ENCODE measurements at places on chromosomes 11 and 22. TPM values are rescaled to one million over a fixed set of nuclear protein-coding genes. Genes with fewer than 3 reads are reported as not detected.

Gene C11orf91
- total RNA-seq = not detected

Gene SIK2
- total RNA-seq = 40.1 TPM

Gene PRSS23
- total RNA-seq = 54.6 TPM

- no peaks in the 10 kb centered on the region for H3K36me3 ChIP-seq
- H3K4me3 ChIP-seq = no peak overlapping the region
- no peaks in the 10 kb centered on the region for H3K27me3 ChIP-seq
- DNase-seq = no peak
- H3K4me1 ChIP-seq = no peaks in the 10 kb centered on the region
Measured at GRCh38 chr22:48908547-48908946, 919.1 kb downstream of the BRD1 start.

Gene MRGPRE
- total RNA-seq = 0.22 TPM

DNA sequence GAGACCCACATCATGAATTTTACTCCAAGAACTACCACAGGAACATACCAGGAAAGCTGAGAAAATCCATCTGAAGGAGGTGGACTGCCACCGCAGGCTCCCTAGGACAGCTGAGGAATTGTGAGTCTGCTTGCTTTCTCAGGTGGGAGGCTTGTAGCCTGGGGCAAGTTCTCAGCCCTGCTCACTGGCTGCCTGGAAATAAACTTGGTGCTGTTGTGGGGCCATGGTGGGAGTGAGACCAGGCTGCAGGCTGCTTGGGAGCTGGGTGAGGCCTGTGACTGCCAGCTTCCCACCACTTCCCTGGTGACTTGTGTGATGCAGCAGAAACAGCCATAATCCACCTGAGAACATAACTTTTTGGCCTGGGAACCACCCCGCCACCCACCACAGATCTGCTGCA lies 132.7 kb upstream of the RAG2 start:
- H3K4me1 ChIP-seq = no peaks in the 10 kb centered on the region
- no peaks in the 10 kb centered on the region for H3K27me3 ChIP-seq
- H3K36me3 ChIP-seq = no peaks in the 10 kb centered on the region
- DNase-seq = no peak
- H3K27ac ChIP-seq = no peak overlapping the region

Gene APOA4
- not detected for total RNA-seq

Gene TBC1D10A
- 34.5 TPM for total RNA-seq

GRCh38 chr11:63874511-63874910 lies 35.6 kb downstream of the MARK2 start:
- no peak overlapping the region for H3K27ac ChIP-seq
- peaks cover 43% of the 10 kb centered on the region for H3K4me1 ChIP-seq
- DNase-seq = no peak
- no peaks in the 10 kb centered on the region for H3K27me3 ChIP-seq

DNA sequence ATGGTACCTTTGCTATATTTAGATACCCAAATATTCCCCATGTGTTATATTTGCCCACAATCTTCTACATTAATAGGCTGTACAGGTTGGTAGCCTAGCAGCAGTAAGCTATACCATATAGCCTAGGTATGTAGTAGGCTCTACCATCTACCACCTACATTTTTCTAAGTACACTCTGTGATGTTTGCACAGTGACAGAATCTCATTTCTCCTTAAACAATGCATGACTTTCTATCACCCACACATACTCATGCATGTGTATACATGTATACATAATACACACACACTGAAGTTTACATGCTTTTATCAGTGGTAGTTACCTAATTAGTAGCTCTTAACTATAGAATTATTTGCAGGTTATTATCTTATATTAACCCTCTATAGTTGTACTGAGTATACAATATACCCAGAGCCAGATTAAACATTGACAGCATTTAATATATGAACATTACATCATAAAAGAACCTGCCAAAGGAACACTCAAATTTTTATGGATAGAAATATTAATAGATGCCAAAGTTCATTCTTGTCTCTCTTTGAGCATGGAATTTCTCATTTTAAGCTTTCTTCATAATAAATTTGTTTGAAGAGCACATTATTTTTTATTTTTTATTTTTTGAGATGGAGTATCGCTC lies 51.4 kb downstream of the ELP4 start:
- no peaks in the 10 kb centered on the region for H3K27me3 ChIP-seq
- H3K27ac ChIP-seq = no peak overlapping the region
- H3K36me3 ChIP-seq = no peaks in the 10 kb centered on the region
- H3K4me3 ChIP-seq = no peak overlapping the region
- peaks cover 5% of the 10 kb centered on the region for H3K4me1 ChIP-seq
- DNase-seq = no peak

Gene SPCS2
- total RNA-seq = 176 TPM

- H3K27me3 ChIP-seq = no peaks in the 10 kb centered on the region
- no peaks in the 10 kb centered on the region for H3K4me1 ChIP-seq
- no peak for DNase-seq
- no peak overlapping the region for H3K4me3 ChIP-seq
- no peak overlapping the region for H3K27ac ChIP-seq
- no peaks in the 10 kb centered on the region for H3K36me3 ChIP-seq
Measured at GRCh38 chr11:104060820-104061219, 24.4 kb downstream of the DDI1 start.

DNA sequence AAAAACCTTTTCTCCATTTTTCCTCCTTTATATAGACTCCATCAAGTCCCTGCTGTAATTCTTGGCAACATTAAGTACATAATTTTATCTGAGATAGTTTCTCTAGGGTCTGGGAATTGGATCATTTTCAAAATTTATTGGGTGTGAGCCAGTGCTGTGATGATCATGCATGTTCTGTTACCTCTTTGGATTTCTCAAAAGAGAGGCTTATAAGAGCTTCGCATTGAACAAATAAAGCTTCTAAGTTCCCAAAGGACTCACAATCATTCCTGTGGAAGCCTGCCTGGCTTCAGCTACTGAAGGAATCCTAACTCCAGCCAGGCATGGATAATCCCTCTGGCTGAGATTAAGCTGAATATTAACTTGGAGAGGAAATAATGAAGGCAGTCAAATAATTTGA lies 208.5 kb downstream of the RAB38 start:
- H3K27ac ChIP-seq = no peak overlapping the region
- no peaks in the 10 kb centered on the region for H3K4me1 ChIP-seq
- no peaks in the 10 kb centered on the region for H3K36me3 ChIP-seq
- no peaks in the 10 kb centered on the region for H3K27me3 ChIP-seq
- no peak overlapping the region for H3K4me3 ChIP-seq
- peak; percentile 33 for DNase-seq

Gene NTM
- 10.3 TPM for total RNA-seq

DNA sequence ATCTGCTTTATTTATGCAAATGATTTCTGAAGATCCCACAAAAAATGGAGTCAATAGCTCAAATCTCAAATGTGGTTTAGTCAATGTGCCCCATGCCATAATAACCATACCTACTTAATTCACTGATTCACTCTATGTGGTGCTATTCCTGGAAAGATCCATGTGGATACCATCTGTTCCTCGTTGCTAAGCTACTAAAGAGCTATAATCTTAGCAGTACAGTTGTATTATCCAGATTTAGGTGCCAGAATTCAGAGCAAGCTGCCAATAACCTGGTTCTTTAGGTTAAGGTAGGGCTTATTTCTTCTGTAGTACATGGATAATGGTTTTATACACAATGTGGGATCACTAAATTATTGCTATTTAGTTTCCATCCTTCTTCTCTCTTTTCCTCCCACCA lies 974.7 kb upstream of the CCDC90B start:
- DNase-seq = no peak
- no peaks in the 10 kb centered on the region for H3K27me3 ChIP-seq
- no peaks in the 10 kb centered on the region for H3K4me1 ChIP-seq
- H3K27ac ChIP-seq = no peak overlapping the region

- H3K4me1 ChIP-seq = no peaks in the 10 kb centered on the region
- peak; percentile 91 for DNase-seq
- no peak overlapping the region for H3K4me3 ChIP-seq
- H3K36me3 ChIP-seq = no peaks in the 10 kb centered on the region
- H3K27ac ChIP-seq = no peak overlapping the region
Measured at GRCh38 chr11:64694821-64695365, 28.1 kb downstream of the NRXN2 start.

- H3K27ac ChIP-seq = no peak overlapping the region
- no peaks in the 10 kb centered on the region for H3K27me3 ChIP-seq
- H3K36me3 ChIP-seq = no peaks in the 10 kb centered on the region
- DNase-seq = no peak
Measured at GRCh38 chr11:128342511-128343134, 244.7 kb downstream of the ETS1 start.

- H3K36me3 ChIP-seq = no peaks in the 10 kb centered on the region
- H3K27ac ChIP-seq = no peak overlapping the region
- no peak overlapping the region for H3K4me3 ChIP-seq
- H3K4me1 ChIP-seq = no peaks in the 10 kb centered on the region
Measured at GRCh38 chr11:70547386-70547785, 149.1 kb downstream of the CTTN start.

GRCh38 chr11:45777127-45777969 lies 27.6 kb upstream of the SLC35C1 start:
- no peak for DNase-seq
- no peak overlapping the region for H3K4me3 ChIP-seq
- no peaks in the 10 kb centered on the region for H3K4me1 ChIP-seq
- no peak overlapping the region for H3K27ac ChIP-seq
- H3K36me3 ChIP-seq = no peaks in the 10 kb centered on the region
- no peaks in the 10 kb centered on the region for H3K27me3 ChIP-seq

All from kidney (tissue), 22 donors.